ENCODE measurements at places on chromosomes 3 and 15.

- DNase-seq: no peak
Measured at GRCh38 chr3:131453533-131453932, 49.2 kb downstream of the MRPL3 start.

GRCh38 chr3:178536211-178537079 lies at the start of gene KCNMB2:
TSS of gene KCNMB2 (plus strand) at chr3:178536436.
- peak; percentile 12 for DNase-seq

- peak; percentile 67 for DNase-seq
Measured at GRCh38 chr3:161104561-161105551, at the start of gene B3GALNT1. TSS of gene B3GALNT1 (minus strand) at chr3:161105349. CDS start at chr3:161086754, 18,595 bp downstream.

- DNase-seq: no peak
Measured at GRCh38 chr15:89196241-89196640, 25.1 kb downstream of the RLBP1 start.

DNA sequence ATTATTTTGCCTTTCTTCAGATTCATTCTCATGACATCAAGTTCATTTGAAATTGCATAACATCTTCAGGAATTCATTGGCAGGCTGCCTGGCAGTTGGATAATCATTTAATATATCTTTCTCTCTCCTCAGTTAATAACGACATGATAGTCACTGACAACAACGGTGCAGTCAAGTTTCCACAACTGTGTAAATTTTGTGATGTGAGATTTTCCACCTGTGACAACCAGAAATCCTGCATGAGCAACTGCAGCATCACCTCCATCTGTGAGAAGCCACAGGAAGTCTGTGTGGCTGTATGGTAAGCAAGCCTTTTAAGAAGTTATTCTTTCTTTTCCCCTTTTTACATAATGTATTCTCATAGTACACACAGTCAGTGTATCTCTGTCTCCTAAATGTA lies 38.2 kb downstream of the TGFBR2 start:
- DNase-seq: peak; percentile 36

All from AG20443 (cell line).